Aorta (tissue), 5 donors: ENCODE measurements at places on chromosomes 12 and 14. TPM values are rescaled to one million over a fixed set of nuclear protein-coding genes. Genes with fewer than 3 reads are reported as not detected.
A peak's percentile ranks its signal among the peaks of the same experiment; 100 is the strongest.

DNA sequence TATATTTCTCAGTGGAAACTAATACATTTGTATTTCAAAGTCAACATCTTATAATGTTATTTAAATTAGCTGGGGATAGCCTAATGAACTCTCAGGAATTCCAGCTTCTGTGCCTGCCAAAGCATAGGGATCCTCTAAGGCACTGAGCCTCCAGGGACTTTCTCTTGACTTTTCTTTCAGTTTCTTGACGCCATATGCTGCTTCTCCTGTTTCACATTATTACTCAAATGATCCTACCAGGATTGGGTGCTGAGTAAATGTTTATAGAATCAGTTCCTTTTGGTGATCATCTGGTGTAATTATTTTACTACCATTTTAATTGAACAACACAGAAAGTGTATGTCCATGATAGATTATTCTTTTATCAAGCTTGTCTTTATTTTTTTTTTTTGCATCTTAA, 7.9 kb downstream of the METTL25 start:
- H3K27me3 ChIP-seq: no peaks in the 10 kb centered on the region
- no peak overlapping the region for H3K27ac ChIP-seq
- H3K4me3 ChIP-seq: no peak overlapping the region
- H3K36me3 ChIP-seq: no peaks in the 10 kb centered on the region
- no peak for DNase-seq

GRCh38 chr14:93089521-93090269, 26.0 kb downstream of the ITPK1 start:
- H3K27me3 ChIP-seq: no peaks in the 10 kb centered on the region
- no peak overlapping the region for H3K4me3 ChIP-seq
- H3K36me3 ChIP-seq: no peaks in the 10 kb centered on the region
- no peak for DNase-seq
- H3K27ac ChIP-seq: no peak overlapping the region

- no peaks in the 10 kb centered on the region for H3K4me1 ChIP-seq
- no peak overlapping the region for H3K27ac ChIP-seq
- no peaks in the 10 kb centered on the region for H3K36me3 ChIP-seq
- no peak overlapping the region for H3K4me3 ChIP-seq
- no peak for DNase-seq
- no peaks in the 10 kb centered on the region for H3K27me3 ChIP-seq
Observed at GRCh38 chr14:77204459-77204771, 22.8 kb downstream of the TMEM63C start.

GRCh38 chr14:60815371-60815770, 80.8 kb downstream of the MNAT1 start:
- H3K4me3 ChIP-seq: no peak overlapping the region
- H3K27ac ChIP-seq: no peak overlapping the region
- no peak for DNase-seq
- no peaks in the 10 kb centered on the region for H3K4me1 ChIP-seq
- peaks cover 3% of the 10 kb centered on the region for H3K36me3 ChIP-seq

DNA sequence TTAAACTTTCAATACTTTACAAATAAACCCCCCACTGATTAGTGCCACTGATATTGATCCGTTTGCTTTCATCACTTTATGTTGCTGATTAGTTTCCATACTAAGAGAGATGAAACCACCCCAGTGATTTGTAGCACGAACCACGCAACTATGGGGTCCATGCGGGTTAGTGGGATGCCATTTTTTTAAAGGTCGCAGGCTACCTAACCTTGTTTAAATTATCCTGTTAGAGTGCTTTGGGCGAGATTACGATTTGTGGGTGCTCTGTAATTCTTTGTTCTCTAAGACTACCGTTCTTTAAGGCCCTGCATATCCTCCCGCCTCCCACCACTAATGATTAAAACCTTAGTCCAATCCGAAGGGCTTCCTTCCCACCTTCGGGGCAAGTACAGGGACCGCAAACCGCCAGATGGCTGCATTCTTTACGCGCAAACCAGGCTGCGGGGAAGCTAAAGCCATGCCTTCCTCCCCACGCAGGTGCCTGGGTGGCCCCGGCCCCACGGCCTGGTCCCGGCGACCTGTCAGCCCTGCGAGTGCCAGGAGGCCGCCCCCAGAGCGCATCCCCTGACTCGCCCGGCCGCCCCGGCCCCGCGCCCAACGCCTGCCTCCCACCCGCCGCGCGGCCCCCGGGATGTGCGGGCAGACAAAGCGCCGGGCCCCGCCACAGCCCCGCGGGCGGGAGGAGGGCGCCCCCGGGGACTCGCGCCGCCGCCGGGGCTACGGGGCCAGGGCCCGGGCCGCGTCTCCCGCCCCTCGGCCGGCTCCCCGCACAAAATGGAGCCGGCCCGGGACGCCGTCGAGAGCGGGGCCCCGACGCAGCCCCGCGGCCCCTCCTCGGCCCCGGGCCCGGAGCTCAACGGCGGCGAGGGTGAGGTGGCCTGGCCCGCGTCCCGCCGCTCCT, 759 bp downstream of the NFYB start:
- H3K27me3 ChIP-seq: no peaks in the 10 kb centered on the region
- DNase-seq: peak; percentile 59
- peaks cover 3% of the 10 kb centered on the region for H3K36me3 ChIP-seq
- peak overlapping the region; percentile 88 for H3K4me3 ChIP-seq
- H3K4me1 ChIP-seq: no peaks in the 10 kb centered on the region

GRCh38 chr14:96956464-96957239, 159.5 kb downstream of the VRK1 start:
- H3K27me3 ChIP-seq: no peaks in the 10 kb centered on the region
- H3K27ac ChIP-seq: no peak overlapping the region
- DNase-seq: no peak
- no peak overlapping the region for H3K4me3 ChIP-seq
- no peaks in the 10 kb centered on the region for H3K36me3 ChIP-seq

The DDX54 gene
- total RNA-seq: 48.6 TPM

The PLEKHG7 gene
- not detected for total RNA-seq

The C12orf54 gene
- total RNA-seq: 0.65 TPM

DNA sequence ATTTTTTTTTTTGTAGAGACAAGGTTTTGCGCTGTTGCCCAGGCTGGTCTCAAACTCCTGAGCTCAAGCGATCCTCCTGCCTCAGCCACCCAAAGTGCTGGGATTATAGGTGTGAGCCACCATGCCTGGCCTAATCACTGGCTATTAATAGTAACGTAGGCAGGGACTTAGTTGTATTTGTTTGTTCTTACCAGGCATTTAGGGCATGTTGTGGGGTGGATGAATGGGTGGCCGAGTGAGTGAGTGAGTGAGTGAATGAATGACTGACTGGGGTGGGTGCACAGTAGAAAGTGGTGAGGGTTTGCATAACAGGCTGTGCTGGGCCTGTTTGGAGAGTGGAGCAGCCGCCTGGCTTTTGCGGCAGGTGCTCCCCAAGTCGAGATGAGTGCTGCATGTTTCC, 87.0 kb downstream of the FOXN4 start:
- no peaks in the 10 kb centered on the region for H3K4me1 ChIP-seq
- peaks cover 2% of the 10 kb centered on the region for H3K36me3 ChIP-seq
- H3K27ac ChIP-seq: no peak overlapping the region
- no peak overlapping the region for H3K4me3 ChIP-seq
